ENCODE measurements at places on chromosomes 11 and 22. TPM values are rescaled to one million over a fixed set of nuclear protein-coding genes. Genes with fewer than 3 reads are reported as not detected.

CARD18 gene
- 0.92 TPM for polyA plus RNA-seq

DNA sequence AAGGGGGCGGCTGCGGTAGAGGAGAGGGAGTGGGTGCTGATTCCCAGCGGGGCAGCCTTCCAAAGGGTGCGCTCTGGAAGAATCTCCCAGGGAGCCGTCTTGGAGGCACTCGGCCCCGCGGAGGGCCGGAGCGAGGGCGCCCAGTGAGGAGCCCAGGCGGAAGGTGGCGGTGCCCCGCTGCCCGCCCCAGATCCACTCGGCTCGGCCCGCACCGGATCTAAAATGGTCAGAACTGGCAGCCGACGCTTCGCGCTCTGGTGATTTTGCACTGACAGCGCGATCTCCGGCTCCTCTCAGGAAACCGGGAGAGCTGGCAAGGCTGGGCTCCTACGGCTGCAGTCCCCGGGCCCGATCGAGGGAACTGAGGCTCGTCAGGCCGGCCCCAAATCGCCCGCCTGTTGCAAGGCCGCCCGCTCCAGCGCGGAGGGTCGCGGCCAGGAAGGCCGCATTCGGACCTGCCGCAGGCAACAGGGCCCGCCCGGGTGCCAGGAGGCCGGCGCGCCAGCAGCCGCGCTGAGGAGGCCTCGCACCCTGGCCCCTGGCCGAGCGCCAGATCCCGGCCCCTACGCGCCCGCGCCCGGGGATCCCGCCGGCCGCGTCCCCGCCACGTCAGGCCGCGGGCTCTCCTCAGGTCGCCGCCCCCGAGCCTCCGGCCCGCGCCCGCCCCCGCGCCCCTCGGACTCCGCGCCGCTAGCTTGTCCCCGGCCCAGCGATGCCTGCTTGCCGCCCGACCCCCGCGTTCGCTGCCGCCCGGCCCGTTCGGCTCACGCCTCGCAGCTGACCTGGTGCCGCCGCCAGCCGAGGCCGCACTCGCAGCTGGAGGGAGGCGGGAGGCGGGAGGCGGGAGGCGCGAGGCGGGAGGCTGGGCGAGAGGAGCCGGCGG lies at the start of gene KLHL22:
KLHL22 (minus strand) TSS at position 818 of the 883 bp plus-strand sequence. CDS start 6,584 bp downstream, outside the sequence.
- no peak for DNase-seq

DNA sequence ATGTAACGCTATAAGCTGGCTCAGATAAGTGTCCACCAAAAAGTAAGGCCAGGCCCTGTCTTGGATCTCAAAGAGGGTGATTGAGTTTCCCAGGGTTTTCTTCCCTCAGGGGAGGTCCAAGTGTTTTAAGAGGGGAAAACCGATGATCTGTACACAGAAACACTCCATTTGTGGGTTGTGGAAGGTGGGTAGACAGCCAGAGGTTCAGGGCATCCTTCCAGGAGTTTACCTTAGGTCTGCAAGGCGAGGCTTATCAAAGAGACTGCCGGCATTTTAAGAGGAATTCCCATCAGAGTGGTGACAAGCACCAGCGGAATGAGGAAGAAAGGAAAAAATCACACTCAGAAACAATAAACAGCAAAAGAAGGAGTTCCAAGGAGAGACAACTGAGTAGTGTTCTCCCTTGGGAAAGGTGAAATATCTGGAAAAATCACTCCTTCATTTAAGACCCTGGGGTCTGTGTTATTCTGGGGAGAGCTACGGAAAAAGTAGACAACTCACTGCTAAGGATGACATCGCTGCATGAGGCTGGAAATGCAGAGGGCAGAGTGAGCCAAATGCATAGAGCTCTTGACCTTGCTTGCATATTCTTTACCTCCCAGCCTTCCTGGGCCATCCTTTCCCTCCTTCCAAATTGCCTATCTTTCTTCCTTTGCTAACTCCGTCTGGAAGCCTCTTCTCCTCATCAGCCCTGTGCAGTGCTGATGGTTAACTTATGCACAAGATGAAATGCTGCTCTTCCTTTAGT lies 22.1 kb upstream of the MMP7 start:
- DNase-seq, result no peak

- no peak for DNase-seq
Observed at GRCh38 chr11:45924036-45924915, 1.8 kb downstream of the LARGE2 start.

DNA sequence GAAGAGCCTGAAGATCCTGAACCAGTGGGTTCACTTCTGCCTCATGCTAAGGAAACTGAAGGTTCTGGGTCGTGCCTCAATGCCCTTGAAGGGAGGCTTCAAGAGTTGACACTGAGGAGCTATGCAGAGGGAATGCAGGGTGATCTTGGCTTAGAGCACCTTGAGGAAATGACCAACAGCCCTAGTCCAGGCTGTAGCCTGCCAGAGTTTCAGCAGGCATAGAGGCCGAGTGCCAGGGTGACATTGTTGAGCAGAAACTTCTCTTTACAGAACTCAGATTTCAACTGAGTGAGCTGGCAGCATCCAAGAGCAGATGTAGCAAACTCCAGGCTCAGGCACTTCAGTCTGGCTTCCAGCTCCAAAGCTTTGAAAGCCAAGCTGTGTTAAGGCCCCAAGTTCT lies 23.1 kb upstream of the CAPRIN1 start:
- no peak for DNase-seq

CASP12 gene
- polyA plus RNA-seq, result not detected

GRCh38 chr11:65355013-65355775 lies 643 bp downstream of the TIGD3 start:
- no peak for DNase-seq

DNA sequence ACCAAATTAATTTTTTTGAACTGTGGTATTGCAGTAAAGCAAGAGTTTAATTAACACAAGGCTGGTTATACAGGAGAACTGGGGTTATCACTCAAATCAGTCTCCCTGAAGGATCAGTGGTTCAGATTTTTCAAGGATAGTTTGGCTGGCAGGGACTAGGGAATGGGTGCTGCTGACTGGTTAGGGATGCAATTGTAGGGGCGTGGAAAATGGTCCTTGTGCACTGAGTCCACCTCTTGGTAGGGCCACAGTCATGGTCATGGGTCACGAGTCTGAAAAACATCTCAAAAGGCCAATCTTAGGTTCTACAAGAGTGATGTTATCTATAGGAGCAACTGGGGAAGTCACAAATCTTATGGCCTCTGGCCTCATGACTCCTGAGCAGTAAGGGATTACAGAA lies 27.9 kb downstream of the MCHR1 start:
- no peak for DNase-seq

GRCh38 chr11:76861490-76861953 lies 804 bp downstream of the ACER3 start:
- DNase-seq, result no peak

C22orf31 gene
- polyA plus RNA-seq, result 4.5 TPM

- no peak for DNase-seq
Observed at GRCh38 chr22:25739659-25740344, 2.2 kb upstream of the MYO18B start.

PARVA gene
- polyA plus RNA-seq, result 23.6 TPM

GRCh38 chr11:33761471-33761870 lies 12.8 kb downstream of the FBXO3 start:
- DNase-seq, result no peak

DNA sequence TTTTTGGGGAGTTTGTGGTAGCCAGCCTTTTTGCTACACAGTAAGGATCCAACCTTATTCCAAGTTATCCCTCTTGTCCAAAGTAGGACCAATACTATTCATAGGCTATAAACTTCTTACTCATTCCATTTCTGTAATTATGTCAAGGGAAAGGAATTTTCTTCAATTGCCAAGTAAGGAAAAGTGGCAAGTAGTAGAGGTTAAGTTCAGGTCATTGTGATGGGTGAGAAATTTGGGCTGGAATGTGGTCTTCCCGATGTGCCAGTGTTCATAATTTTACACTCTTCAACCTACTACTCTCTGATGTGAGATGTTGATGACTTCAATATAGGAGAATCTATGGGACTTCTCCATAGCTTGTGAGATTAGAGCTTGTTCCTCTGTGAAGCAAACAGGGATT lies 648.8 kb downstream of the METTL15 start:
- no peak for DNase-seq

- DNase-seq, result no peak
Observed at GRCh38 chr11:133936136-133936535, 20.6 kb downstream of the IGSF9B start.

GRCh38 chr11:36817336-36817965 lies 219.4 kb upstream of the RAG2 start:
- DNase-seq, result no peak

GRCh38 chr22:47333625-47334024 lies 571.2 kb downstream of the TBC1D22A start:
- no peak for DNase-seq

CBLIF gene
- 0.54 TPM for polyA plus RNA-seq

- DNase-seq, result peak; percentile 74
Observed at GRCh38 chr22:43377896-43378704, 33.7 kb upstream of the MPPED1 start.

- DNase-seq, result no peak
Observed at GRCh38 chr11:129302386-129303101, 73.1 kb upstream of the BARX2 start.

DNA sequence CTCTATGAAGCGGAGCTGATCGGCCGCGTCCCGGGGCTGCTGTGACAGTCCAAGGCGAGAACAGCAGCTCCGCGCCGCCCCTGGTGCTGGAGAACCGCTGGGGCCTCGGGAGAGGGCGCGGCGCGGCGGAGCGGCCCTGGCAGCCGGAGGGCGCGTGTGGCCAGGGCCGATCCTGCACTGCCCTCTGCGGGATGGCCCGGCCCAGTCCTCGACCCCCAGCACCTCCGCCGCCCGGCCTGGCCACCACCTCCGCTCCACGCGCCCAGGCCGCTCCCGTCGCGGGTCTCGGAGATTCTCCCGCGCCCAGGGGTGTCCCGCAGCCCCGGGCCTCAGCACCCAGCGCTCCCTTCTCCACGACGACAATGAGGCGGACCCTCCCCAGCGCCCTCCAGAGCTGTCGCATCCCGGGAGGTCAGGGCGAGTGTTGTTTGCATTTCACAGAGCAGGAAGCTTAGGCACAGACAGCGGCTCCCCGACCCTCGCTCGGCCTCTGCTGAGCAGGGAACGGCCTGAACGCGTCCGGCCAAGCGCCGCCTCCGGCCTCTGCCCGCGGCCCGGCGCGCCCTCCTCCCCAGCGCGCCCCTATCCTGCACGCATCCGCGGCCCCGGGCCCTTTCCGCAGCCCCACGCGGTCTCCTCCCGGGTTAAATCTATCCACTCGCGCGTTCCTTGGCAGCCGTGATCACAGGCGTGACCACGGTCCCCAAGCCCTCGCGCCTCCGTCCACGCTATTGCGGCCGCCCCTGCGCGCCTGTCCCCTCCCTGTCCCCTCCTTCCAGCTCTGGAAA lies 109.7 kb downstream of the WNT7B start:
- DNase-seq, result peak; percentile 41

- peak; percentile 84 for DNase-seq
Observed at GRCh38 chr22:41902932-41903421, 11.9 kb downstream of the SHISA8 start.

GRCh38 chr11:46338988-46339666 lies 8.1 kb upstream of the DGKZ start:
- DNase-seq, result no peak

DNA sequence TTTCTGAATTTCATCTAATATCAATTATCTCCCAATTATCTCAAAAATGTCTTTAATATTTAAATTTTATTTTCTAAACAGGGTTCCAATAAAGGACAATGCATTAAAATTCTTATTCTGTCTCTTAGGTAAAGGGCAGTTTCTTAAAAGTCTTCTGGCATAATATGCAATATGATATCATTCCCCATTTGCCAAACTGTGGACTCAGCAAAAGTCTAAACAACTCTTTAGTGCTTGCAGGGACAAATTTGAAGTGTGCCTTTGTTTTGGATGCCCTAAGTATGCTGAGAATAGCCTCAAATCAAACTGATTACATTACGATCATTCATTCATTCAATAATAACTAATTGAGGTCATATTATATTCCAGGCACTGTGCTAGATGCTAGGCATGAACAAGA lies 281.0 kb upstream of the KIRREL3 start:
- DNase-seq, result no peak

CCDC88B gene
- polyA plus RNA-seq, result 28.5 TPM

KCNE3 gene
- 3.3 TPM for polyA plus RNA-seq

GRCh38 chr22:17314487-17314886 lies 54.8 kb upstream of the CECR2 start:
- no peak for DNase-seq

GRCh38 chr22:27628891-27629631 lies 172.5 kb downstream of the MN1 start:
- no peak for DNase-seq

DNA sequence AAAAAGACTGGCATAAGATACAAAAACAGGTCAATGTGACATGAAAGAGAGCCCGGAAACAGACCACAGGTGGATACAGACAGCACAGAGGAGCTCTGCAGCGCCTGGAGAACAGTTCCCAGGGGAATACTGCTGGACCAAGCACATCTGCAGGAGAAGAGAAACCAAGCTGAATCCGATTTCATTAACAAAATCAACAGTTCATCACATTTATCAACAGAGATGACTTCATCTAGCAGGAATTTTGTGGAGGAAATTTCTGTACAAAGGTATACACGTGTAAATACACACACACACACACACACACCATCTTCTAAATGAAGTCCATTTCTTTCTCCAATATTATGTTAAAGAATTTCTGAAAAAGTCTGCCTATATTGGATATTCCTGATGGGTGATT lies 17.1 kb downstream of the YPEL1 start:
- no peak for DNase-seq

DNA sequence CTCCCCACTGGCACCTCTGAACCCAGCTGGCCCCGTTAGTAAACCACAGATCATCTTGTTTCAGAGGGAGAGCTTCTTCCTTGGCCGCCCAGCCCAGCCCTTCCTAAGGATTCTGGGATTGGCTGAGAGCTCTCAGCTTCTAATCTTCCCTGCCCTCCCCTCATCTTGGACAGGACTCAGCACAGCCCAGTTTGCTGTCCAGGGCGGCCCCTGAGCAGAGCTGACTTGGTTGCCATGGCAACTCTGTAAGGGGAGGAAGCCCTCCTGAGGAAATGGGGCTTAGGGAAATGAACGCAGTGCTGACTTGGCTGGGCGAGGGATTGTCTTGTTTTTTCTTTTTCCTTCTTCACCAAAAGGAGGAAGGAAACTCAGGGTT lies 4.6 kb downstream of the APOL4 start:
- DNase-seq, result peak; percentile 70

CARD16 gene
- 5.7 TPM for polyA plus RNA-seq

PGGHG gene
- polyA plus RNA-seq, result 8.2 TPM

PAX6 gene
- 3.1 TPM for polyA plus RNA-seq

DNA sequence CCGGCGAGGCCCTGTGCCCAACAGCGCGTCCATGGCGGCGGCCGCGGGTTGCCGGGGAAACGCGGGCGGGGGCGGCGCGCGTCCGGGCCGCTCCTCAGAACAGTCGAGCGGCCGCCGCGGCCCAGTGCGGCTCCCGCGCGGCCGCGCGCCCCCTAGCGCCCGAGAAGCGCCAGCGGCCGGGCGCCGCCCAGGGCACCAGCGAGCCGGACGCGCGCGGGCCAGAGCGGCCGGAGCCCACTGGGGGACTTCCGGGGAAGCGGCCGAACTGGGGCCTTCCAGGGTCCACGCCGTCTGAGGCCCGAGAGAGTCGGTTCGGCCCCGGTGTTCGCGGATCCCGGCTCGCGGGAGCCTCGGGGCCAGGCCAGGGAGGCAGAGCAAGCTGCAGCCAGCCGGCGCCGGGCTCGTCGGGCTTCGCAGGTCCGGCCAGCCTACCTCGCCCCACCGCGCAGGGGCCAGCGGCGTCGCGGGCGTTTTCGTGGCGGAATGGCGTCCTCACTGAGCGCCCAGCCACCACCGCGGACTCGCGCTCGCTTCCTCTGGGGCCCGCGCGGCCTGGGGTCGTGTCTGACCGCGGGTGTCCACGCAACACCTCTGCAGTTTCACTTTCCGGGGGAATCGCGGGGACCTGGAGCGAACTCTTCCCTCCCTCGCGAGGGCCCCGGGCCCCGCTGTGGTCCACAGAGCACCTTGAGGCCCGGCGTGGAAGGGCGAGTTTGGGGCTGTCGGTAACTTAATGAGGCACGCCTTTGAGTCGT lies at the start of gene DENND6B:
DENND6B (minus strand) TSS at position 57 of the 755 bp plus-strand sequence; CDS start at position 33, 24 bp downstream.
- peak; percentile 88 for DNase-seq
